ENCODE measurements at places on chromosomes 16 and 17. TPM values are rescaled to one million over a fixed set of nuclear protein-coding genes. Genes with fewer than 3 reads are reported as not detected.

RNF112 gene
- 2.5 TPM for total RNA-seq

DNA sequence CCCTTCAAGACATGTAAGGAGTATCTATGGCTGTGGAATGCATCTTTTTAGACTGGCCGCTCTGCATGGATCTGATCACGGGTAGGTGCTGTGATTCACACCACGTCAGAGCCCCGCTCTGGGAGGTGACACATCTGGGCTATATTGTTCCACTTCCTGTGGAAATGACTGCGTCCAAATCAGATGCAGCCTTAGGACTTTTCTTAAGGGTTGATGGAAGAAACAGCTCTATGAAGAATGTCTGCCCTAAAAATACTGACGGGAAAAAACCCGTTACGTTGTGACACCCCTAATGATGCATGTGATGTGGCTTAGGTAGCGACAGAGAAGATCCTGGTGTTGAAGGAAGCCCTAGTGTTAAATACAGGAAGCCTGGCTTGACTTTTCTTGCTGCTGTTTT is 12.2 kb downstream of the BANP start:
- peak; percentile 45 for DNase-seq

DNA sequence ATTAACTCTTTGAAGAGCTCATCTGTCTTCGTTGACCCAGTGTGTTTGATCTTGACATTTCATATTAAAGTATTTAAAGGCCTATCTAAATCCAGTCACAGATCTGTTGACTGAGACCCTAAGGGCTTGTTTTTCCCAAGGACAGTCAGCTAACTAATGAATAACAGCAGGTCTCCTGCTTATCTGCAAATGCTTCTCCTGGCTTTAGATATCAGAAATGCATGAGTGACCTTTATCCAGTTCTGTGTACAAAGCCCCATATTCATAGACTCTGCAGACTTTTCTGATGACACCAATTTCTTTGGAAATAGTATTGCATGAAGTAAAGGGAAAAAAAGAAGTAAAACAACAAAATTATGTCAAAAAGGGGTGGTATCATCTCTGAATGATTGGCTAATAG is 70.3 kb downstream of the YPEL2 start:
- no peak for DNase-seq

- DNase-seq = no peak
Observed at GRCh38 chr17:28097254-28097653, 54.8 kb downstream of the NLK start.

GRCh38 chr17:20156196-20157000 is 147.2 kb downstream of the SPECC1 start:
- peak; percentile 67 for DNase-seq

DNA sequence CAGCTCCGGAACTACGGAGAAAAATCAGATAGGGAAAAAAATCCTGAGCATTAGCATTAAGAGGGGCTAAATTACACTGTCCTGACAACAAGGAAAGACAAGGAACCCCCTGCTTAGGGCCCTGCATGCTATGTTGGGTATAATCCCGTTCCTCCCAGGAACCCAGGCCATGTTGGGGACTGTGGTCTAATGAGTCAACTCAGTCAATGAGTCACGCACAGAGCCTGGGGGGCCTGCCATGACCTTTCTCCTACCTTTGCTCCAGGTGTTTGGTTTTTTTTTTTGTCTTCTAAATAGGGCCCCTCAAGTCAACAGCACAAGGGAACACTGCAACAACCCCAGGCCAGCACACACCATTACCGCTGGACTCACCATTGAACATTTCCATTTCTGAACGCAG is 8.9 kb upstream of the ZNF200 start:
- no peak for DNase-seq

GRCh38 chr17:29589524-29590410 is at the start of gene GIT1:
GIT1 (minus strand) TSS chr17:29589648; CDS start chr17:29589378, 270 bp downstream.
- peak; percentile 87 for DNase-seq

- DNase-seq = no peak
Observed at GRCh38 chr17:82966415-82966814, 113.0 kb upstream of the METRNL start.

DNA sequence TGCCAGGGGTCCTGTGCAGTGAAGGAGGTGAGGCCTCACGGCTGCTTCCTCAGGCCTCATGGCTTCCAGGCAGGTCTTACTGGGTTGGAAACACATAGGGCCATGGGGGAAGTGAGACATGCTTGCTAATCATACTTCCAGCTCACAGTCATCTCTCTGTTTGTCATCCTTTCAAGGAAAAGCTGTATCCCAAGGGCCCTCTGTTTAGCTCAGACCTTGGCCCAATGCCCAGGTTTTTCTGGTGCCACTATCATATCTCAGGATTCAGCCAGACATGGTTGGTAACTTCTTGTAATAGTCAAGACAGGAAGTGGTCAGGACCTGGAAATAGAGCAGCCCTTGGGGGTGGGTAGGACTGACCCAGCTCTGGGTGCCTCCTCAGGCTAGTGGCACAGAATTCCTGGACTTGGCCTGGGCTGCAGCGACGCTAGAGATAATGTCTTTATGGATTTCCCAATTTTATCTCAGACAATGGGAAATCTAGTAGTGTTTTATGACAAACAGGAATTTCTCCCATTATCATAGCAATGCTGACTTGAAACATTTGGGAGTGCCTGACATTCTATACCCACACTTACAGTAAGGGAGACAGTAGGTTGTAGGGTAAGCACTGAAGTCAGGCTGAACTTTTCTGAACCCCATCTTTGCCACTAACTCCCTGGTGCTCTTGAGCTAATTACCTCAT is 13.5 kb upstream of the ITGB3 start:
- peak; percentile 80 for DNase-seq

DNA sequence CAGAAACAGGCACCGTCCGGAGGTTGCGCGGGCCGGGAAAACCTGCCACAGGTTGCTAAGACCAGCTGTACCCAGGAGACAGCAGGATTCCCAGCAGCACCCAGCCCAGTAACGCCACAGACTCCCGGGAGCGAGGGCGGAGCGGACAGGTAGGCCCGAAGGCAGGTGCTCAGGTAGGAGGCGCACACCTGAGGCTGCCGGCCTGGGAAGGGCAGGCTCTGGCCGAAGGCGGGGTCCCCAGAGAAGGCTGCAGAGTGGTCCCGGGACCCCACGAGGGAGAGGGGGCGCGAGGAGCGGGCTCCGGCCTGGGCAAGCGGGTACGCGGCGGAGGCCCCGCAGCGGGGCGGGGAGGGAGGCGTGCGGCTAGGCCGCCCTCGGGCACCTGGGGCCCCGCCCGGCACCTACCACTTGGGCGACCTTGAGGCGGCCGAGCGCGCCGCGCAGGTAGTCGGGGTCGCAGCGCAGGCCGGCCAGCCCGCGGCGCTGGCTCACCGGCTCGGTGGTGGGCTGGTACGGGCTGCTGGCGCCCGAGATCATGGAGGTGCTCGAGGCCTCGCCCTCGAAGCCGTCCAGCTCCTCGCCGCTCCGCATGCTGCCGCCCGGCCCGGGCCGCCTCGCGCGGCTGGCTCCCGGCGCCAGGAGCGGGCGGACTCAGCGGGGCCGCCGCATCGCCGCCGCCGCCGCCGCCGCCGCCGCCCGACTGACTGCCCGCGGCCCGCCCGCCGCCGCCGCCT is 441 bp downstream of the CMTM4 start:
- DNase-seq = peak; percentile 68

DNA sequence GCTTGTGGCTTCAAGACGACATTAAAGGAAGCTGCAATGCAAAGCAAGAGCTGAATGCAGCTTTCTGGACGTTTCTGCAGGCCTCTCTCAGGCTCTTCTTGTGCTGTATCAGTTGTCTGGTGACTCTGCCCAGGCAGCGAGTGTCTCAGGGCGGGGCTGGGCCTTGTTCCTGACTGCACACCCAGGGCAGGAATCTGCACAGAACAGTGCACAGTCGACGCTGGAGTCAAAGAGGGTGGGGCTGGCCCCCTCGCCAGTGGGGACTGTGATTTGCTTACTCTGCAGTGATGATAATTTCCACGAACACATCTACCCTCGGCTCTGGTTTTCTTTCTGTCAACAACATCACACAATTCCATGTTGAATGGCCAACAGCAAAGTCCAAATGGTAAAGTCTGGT is 60.7 kb downstream of the IRF8 start:
- no peak for DNase-seq

GRCh38 chr16:986411-986810 is 4.8 kb downstream of the SOX8 start:
- no peak for DNase-seq

- no peak for DNase-seq
Observed at GRCh38 chr16:53884748-53885147, 180.8 kb downstream of the FTO start.

TVP23A gene
- total RNA-seq = 1.9 TPM

- DNase-seq = peak; percentile 44
Observed at GRCh38 chr17:81707725-81708646, 4.1 kb upstream of the SLC25A10 start.

DNA sequence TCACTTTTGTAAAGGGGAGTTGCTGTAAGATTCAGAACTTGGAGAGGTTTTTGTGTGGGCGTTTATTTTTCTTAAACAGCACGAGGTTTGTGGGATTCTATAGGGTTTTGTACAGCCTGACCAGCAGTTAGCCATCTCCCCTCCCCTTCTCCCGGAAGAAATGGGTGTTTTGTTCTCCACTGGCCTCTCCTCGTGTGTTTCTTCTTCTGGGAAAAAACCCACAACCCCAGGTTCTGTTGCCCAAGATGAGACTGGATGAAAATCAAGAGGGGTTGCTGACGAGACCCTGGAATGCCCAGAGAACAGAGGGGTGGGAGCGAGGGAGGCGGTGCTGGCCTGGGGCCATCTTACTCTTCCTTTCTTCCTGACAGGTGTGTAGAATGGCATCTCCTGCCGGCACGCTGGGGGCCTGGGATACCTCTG is 186.1 kb downstream of the MSI2 start:
- no peak for DNase-seq

DNA sequence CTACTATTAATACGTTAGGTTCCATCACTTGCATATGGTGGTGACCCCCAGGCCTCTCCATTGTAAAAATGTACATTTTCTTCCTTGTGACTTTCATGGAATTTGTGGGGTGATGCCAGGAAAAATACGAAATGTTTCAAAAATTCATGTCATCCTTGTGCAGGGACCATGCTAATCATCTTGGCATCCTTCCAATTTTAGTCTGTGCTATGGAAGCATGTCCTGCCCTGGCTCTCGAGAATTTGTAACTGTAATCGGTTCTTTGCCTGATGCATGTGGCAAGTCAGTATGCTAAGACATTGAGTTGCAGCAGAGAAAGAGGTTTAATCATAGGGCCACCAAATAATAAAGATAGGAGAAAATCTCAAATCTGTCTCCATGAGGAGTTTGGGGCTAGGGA is 14.3 kb upstream of the GINS3 start:
- no peak for DNase-seq

DNA sequence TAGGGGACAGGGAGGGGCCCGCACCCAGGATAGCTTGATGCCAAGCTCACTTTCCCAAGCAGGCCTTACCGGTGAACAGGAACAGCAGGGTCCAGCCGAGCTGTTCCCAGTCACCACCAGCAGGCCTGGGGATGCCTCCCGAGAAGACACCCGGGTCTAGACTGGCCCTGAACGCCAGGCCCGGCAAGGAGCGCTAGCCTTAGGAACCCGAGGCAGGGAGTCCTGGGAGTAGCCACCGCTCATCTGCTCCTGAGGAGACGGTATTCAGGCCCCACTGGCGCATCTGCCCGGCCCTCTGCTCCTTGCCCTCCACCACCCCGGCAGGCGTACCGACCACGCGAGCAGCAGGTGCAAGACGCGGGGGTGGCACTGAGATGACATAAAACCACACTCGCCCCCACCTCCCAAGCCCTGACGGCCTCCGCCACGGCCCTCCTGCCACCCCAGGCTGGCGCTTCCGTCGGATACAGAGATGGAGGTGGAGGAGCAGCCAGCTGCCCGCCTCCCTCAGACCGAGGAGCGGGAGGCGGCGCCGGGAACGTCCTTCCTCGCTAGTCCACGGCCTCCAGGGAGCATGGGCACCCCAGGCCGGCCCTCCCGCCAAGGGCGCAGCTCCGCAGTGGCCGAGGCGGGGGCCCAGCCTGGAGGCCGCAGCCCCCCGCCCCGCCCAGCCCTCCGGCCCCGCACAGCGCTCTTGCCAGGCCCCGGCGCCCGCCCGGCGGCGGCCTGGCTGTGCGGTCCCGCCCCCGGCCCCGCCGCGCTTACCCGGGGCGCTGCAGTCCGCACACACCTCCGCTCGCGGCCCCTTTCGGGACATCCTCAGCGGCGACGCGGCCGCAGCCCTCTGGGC is 661 bp downstream of the GIT1 start:
- DNase-seq = peak; percentile 78

ABCC3 gene
- total RNA-seq = 1.2 TPM

TBC1D28 gene
- not detected for total RNA-seq

MT4 gene
- total RNA-seq = not detected

GRCh38 chr17:57662041-57662440 is 83.1 kb downstream of the CCDC182 start:
- no peak for DNase-seq

- DNase-seq = no peak
Observed at GRCh38 chr17:78824240-78824639, 16.4 kb downstream of the USP36 start.

DNA sequence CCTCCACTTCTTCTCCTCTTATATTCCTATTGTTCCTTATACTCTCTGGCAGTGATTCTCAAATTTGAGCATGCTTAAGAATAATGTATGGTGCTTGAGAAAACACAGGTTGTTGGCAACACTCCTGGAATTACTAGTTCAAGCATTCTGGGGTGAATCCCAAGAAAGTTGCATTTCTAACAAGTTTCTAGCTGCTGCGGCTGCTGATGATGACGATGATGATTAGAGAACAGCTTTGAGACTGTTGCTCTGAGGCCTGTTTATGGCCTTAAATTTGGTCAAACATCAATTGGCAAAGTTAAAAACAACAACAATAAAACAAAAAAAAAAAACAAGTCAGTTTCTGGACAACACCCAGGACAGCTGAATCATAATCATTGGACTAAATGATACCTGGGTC is 961.9 kb downstream of the CDH11 start:
- no peak for DNase-seq

DPEP3 gene
- total RNA-seq = not detected

GRCh38 chr16:79595931-79596450 is 4.5 kb downstream of the MAF start:
- no peak for DNase-seq

KIF19 gene
- 0.25 TPM for total RNA-seq

ADAP2 gene
- 8.2 TPM for total RNA-seq

GRCh38 chr16:86242244-86243122 is 267.8 kb upstream of the FOXF1 start:
- no peak for DNase-seq

DNA sequence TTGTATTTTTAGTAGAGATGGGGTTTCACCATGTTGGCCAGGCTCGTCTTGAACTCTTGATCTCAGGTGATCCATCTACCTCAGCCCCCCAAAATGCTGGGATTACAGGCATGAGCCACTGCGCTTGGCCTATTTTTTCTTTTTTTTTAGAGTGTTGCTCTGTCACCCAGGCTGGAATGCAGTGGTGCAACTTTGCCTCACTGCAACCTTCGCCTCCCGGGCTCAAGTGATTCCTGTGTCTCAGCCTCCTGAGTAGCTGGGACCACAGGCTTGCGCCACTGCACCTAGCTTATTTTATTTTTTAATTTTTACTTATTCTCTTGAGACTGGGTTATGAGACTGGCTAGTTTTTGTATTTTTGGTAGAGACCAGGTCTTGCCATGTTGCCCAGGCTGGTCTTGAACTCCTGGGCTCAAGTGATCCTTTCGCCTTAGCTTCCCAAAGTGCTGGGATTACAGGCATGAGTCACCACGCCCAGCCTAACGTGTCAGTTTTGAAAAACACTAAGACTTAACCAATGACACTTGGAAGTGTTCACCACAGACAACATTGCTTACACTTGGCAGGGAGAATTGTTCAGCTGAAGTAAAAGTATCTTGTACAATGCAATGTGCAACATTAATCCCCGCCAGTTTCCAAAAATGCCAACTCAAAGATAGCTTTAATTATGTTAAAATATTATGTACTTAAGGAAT is 26.9 kb downstream of the ATAD5 start:
- DNase-seq = no peak
